ENCODE measurements at places on chromosomes 13 and 19.

GRCh38 chr19:43644181-43644580 is 4.5 kb upstream of the CADM4 start:
- no peak for DNase-seq

- no peak for DNase-seq
Measured at GRCh38 chr19:35419046-35419445, 29.0 kb upstream of the FFAR2 start.

DNA sequence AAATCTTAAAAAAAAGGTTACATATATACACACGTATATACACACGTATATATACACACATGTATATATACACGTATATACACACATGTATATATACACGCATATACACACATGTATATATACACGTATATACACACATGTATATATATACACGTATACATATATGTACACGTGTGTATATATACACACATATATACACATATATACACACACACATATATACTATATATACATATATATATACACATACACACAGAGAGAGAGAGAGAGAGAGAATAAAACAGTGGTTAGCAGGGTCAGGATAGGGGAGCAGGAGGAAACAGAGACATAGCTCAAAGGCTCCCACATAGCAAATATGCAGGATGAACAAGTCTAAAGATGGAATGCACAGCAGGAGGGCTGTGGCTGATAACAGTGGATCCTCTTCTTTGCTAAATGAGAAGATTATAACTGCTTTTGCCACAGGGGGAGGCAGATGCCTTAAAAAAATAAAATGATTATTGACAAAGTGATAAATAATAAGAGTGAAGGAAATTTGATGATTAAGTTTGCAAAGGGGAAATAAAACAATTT is 714.5 kb downstream of the UQCRFS1 start:
- no peak for DNase-seq

DNA sequence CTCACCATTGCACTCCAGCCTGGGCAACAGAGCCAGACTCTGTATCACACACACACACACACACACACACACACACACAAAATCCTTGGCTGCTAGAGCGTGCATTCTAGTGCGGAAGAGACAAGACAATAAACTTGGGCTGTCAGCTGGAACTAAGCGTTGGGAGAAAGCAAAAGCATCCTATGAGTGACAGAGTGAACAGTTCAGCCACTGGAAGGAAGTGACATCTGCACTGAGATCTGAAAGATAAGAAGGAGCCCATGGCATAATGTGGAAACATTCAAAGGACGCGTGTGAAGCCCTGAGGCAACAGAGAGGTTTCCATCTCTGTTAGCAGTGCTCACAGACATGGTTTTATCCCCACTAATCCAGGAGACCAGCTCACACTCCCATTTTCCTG is 3.5 kb upstream of the SLC1A5 start:
- DNase-seq = no peak

GRCh38 chr13:97502706-97503105 is 68.7 kb downstream of the RAP2A start:
- DNase-seq = no peak

- DNase-seq = no peak
Measured at GRCh38 chr19:35076026-35076370, 34.5 kb downstream of the HPN start.

DNA sequence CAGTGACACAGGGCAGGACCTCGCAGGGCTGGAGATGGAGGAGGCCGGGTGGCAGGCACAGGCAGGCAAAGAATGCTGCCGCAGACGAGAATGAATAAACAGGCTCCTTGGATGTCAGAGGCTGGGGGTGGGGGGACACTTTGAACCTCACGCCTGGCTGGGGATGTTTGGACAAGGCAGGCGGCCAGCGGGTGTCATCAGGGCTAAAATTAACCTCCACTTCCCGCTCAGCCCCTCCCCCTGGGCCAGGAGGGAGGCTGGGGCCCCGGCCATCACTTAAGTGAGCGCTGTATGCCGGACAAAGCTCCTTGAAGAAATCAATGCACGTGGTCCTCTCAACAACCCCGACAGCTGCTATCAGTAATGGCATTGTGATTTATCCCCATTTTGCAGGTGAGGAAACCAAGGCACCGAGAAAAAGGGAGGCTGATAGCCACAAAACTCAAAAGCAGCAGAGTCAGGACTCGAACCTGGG is 10.3 kb upstream of the FUT5 start:
- DNase-seq = no peak

GRCh38 chr19:38309615-38310278 is 5.7 kb downstream of the C19orf33 start:
- no peak for DNase-seq

DNA sequence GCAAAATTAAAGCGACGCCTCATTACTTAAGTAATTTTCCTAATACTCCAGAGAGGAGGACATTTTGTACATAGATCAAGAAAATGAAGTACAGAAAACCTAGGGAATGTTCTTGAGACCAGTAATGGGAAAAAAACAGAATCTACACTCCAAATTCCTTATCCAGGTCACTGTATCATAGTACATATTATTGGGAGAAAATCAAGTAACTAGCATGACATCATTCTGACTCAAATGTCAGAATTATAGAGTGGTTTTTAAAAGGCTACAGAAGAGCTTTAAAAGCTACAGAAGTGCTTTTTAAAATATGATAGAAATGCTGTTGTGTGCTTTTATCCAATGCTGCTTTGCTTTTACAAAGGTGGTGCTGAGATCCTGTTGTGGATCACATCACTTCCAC is 86.3 kb upstream of the SLC15A1 start:
- no peak for DNase-seq

- DNase-seq = no peak
Measured at GRCh38 chr19:45774765-45775164, 5.7 kb upstream of the SIX5 start.

DNA sequence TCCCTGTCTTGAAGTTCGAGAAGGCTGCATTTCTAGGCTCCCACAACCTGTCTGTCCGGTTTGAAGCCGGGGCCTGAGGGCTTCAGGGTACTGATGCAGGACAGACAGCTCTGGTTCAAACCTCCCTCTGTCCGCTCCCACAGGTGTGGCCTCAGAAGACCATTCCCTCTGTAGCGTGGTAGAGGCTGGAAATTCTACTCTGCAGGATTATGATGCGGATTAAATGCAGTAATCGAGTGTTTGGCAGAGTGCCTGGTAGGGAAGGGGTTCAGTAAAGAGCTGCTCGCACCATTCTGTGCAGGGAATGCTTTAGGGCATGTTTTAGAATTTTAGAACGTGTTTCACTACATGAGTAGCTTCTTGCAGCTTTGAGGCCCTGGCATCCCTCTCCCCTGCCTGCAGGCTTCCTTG is 30.5 kb downstream of the PPP1R37 start:
- DNase-seq = no peak

DNA sequence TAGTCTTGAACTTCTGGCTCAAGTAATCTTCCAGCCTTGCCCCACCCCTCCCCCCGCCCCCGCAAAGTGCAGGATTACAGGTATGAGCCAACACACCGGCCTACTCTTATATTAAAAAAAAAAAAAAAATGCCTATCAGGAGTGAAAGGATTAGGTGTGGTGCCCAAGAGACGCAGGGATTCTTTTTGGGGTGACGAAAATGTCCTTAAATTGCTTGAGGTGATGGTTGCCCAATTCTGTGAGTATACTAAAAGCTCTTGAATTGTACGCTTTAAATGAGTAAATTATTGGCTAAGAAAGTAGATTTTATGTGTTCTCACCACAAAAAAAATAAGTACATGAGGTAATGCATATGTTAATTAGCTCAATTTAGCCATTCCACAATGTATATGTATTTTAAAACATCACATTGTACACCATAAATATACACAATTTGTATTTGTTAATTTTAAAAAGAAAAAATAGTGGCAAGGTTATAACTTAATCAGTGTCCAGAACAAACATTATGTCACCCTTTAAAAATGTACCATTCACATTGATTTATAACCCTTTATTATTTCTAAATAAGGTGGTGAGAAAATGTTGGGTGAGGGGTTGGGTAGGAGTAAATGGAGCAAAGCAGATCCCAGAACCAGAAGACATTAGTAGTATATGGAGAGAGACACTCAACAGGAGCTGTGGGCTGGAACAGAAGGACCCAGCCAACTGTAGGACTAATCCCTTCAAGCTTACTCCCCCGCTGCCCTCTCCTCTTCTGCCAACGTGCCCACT is 3.9 kb downstream of the IGSF23 start:
- DNase-seq = no peak

GRCh38 chr13:51970349-51970748 is 40.9 kb downstream of the ATP7B start:
- DNase-seq = no peak

- no peak for DNase-seq
Measured at GRCh38 chr13:48778610-48779009, 124.9 kb downstream of the CYSLTR2 start.

DNA sequence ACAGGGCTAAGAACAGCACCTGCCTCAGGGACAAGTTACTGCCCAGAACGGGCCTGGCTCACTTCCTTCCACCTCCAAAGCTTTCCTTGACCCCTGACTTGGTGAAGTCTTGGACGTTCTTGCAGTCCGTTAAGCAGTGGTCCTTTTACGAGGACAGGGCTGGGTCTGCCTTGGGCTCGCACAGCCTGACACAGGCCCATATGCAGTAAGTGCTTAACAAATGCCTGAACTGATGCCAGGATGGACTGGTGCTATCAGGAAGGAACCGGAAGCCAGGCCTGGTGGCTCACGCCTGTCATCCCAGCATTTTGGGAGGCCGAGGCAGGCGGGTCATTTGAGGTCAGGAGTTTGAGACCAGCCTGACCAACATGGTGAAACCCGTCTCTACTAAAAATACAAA is 1.8 kb upstream of the PLK5 start:
- no peak for DNase-seq

DNA sequence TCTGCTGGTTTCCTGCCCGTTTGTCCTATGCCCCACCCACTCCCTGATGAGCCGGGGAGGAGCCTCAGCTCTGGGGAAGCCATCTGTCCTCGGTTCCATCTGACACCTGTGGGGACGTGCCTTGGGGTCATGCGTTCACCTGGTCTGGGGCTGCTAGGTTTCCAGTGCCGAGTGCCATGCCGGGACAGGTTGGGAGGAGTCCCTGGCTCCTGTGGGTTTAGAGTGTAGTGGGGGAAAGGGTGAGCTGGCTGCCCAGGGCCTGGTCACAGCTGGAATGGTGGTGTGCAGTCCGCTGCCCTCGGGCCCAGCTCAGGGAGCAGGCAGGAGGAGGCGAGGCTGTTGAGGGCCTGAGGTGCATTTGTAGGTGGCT is 2.5 kb downstream of the KDM4B start:
- no peak for DNase-seq

DNA sequence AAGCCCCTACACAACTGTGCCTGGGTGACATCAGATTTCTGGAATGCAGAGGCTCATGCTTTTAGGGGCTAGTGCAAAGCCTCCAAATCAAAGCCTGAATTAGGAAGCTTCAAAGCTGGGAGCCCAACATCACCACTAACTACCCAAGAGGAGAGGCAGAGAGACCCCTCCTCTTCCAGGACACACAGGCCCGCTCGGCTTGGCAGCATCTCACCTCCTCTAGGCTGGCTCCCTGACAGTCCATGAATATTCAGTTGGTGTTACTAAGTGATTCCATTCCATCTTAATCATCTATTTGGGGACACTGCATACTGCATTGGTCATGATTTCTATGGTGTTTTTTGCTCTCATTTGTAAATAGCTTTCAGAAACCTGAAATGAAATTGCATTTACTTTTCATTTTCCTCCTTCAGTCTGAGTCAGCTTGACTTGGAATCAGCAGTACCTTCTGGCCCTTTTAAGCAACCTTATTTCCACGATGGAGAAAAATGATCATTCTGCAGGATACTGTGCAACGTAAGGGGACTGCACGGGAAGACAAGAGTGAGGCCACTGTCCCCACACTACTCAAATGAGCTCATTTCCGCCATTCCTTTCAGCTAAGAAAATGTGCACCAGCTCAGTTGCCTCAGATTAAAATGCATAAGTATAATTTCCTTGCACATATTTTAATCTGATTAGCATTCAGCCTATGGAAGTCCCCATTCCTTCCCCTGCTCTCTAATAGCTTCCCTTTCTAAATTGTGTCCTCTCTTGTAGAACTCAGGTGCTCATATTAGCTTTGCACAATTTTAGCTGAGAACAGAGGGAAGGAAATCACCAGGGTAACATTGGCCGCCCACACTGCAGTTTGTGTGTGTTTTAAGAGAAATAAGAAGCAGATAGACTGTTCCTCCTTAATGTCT is 219.9 kb downstream of the RFC3 start:
- no peak for DNase-seq

DNA sequence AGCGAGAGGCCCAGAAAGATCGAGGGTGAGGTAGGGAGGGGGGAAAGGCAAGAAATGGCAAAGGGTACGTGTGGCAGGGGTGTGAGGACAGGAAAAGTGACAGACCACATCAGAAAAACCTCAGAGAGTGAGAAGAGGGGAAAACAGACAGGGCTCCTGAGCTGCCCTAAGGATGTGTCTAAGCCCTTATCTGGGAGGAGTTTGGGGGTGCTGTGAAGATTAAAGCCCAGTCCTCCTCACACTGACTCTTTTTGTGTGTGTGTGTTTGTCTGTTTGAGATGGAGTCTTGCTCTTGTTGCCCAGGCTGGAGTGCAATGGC is 703 bp upstream of the PTH2 start:
- no peak for DNase-seq

DNA sequence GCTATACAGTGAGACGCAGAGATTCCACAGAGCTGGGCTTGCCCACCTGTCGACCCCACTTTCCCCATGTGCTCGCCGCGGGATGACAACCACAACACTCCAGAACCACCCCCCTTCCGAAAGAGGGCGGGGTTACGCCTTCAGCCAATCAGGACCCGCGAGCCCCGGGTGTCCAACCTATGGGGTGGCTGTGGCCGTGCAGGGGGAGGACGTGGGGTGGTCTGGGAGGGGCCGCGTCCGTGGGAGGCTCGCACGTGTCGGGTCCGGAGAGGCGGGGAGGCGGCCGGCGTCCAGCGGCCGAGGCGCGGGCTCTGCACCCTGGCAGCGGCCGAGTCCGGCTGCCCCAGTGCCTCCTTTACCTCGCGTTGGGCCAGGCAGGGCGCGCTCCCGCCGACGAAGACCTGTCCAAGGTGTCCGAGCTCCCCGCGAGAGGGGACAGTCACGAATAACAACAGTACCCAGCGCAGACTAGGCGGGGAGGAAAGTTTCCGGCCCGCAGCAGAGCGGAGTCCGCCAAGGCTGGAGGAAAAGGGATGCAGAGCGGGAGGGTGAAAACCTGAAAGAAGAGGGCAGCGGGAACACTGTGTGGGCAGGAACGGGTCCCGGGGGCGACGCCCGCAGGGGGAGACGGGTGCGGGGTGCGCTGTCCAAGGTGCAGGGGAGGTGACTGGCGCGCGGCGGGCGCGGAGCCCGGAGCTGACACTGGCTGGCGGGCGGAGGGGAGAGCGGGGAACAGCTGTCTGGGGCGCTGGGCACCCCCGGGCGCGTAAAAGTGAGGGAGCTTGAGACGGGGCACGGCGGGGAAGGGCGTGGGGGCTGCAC is 911 bp downstream of the ENOX1 start:
- no peak for DNase-seq

DNA sequence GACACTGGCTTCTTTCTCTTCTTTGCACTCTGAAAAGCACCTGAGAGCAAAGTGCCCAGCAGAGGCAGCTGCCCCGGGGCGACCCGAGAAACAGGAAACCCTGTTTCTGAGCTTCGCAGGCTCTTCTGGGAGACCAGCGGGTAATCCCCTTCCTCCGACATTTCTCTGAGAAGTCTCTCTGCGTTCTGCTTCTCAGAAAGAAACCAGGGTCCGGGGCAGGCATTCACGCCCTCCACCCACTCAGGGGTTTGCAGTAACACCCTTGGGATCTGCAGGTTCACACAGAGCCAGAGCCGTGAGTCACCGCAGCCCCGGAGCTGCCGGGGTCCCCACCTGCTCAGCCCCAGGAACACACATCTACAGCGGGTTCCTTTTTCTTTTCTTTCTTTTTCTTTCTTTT is 86.0 kb downstream of the GADD45B start:
- no peak for DNase-seq

Measured in AG09319 (cell line).